ENCODE measurements at places on chromosomes 12 and 14. TPM values are rescaled to one million over a fixed set of nuclear protein-coding genes. Genes with fewer than 3 reads are reported as not detected.
A peak's percentile ranks its signal among the peaks of the same experiment; 100 is the strongest.

- DNase-seq, result no peak
Observed at GRCh38 chr12:128267131-128267622, at the start of gene TMEM132C. TMEM132C (plus strand) TSS chr12:128267170; CDS start chr12:128267403, 233 bp downstream.

GRCh38 chr12:131101006-131101405 lies 147.3 kb downstream of the ADGRD1 start:
- peak; percentile 5 for DNase-seq

- DNase-seq, result no peak
Observed at GRCh38 chr14:104750056-104750752, 2.7 kb upstream of the SIVA1 start.

DNA sequence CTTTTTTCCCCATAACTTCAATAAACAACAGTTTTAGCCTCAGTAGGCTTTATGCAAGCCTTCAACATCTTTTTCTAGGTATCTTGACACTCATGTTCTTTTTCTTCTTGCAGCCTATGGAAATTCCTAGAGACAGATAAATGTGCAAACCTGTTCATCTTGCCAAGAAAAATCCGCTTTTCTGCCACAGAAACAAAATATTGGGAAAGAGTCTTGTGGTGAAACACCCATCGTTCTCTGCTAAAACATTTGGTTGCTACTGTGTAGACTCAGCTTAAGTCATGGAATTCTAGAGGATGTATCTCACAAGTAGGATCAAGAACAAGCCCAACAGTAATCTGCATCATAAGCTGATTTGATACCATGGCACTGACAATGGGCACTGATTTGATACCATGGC lies 295.9 kb downstream of the ZFP36L1 start:
- DNase-seq, result no peak

DNA sequence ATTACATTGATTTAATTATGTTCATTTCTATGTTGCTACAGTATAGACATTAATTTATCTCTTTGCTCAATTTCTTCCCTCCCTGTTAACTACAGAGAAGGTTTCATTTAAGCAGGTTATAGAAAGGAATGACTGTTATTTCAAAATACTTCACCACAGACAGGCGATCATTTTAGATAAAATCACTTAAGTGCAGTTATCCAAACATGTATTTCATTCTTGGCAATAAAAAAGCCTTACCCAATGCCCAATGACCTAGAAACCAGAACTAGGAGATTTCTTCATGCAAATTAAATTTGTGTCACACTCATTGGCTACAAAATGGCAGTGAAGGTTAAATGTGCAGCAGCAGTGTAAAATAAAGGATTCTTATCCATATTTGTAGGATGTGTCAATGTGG lies 266.4 kb downstream of the KCNH5 start:
- DNase-seq, result no peak

GRCh38 chr12:68530965-68531364 lies 79.7 kb upstream of the RAP1B start:
- DNase-seq, result no peak

DNA sequence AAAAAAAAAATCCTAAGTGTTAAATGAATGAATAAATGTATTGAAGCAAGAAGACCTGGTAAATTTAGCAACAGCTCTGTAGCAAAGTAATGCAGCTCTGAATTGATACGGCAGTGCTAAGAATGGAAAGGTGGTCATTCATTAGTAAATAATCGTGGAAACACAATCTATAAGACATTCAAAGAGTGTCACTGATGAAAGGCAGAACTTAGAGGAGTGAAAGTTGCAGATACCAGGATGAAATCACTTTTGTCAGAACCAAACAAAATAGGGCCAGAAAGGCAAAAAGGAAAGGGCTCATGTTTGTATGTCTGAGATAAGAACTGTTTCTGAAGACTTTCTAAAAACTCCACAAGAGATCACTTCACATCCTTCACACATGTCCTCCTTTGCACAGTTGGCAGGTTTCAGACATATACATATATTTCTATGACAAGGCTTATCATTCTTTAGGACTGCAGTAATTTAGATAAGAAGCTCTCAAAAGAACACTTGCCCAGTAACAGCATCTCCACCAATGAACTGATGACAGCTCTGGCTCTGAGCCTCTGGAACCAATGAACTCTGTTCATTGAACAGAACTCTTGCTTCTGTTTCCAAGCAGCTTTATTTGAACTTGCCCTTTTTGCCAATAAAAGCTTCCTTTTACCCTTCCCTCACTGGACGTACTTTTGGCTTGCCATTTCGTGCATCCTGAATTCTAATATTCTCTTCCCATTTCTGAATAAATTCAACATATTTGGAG lies 4.2 kb upstream of the LRR1 start:
- no peak for DNase-seq

DNA sequence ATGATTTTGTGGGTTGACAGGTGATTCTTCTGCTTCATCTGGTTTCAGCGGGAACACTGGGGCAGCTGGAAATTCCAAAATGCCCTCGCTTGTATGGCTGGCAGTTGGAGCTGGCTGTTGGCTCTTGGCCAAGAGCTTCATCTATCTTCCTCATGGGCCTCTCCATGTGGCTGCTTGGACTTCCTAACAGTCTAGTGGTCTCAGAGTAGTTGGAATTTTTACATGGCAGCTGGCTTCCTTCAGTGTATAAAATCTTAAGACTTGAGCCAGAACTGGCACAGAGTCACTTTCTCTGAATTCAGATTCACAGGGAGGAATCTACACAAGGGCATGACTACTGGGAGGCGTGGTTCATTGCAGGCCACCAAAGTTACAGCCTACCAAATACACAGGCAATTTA lies 204.9 kb upstream of the RMST start:
- DNase-seq, result no peak

- peak; percentile 52 for DNase-seq
Observed at GRCh38 chr12:7460375-7461259, 16.7 kb upstream of the CD163L1 start.

DNA sequence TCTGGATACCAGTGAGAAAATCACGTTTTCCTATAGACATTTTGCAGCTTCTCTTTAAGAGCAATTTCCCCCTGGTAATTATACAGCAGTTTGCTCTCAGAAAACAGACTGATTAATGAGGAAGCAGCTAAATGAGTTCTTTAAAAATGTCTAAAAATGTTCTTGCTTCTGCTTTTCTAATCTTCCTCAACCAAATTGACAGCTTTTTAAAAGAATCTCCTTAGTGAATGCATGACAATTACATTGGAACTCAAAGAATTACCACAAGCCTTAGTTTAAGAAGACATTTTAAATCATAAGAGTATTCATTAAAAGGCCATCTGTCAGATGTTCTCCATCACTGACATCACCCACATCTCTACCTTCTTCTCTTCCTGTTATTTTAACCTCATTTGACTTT lies 135.8 kb upstream of the PLXNC1 start:
- DNase-seq, result no peak

- no peak for DNase-seq
Observed at GRCh38 chr12:11542599-11542998, 106.9 kb upstream of the ETV6 start.

GRCh38 chr12:7344833-7345606 lies 41.1 kb downstream of the ACSM4 start:
- DNase-seq, result no peak

GRCh38 chr12:18414671-18415070 lies 153.4 kb downstream of the PIK3C2G start:
- no peak for DNase-seq

GNG2 gene
- total RNA-seq, result 4.0 TPM

PCBP2 gene
- 431 TPM for total RNA-seq

APOF gene
- not detected for total RNA-seq

GLI1 gene
- 0.58 TPM for total RNA-seq

GRIP1 gene
- 8.8 TPM for total RNA-seq

ATP23 gene
- total RNA-seq, result 7.0 TPM

PTPN6 gene
- total RNA-seq, result 36.6 TPM

NANOG gene
- not detected for total RNA-seq

KRT73 gene
- total RNA-seq, result not detected

TMEM121 gene
- 8.2 TPM for total RNA-seq
